ENCODE measurements at places on chromosomes 1 and 21.

DNA sequence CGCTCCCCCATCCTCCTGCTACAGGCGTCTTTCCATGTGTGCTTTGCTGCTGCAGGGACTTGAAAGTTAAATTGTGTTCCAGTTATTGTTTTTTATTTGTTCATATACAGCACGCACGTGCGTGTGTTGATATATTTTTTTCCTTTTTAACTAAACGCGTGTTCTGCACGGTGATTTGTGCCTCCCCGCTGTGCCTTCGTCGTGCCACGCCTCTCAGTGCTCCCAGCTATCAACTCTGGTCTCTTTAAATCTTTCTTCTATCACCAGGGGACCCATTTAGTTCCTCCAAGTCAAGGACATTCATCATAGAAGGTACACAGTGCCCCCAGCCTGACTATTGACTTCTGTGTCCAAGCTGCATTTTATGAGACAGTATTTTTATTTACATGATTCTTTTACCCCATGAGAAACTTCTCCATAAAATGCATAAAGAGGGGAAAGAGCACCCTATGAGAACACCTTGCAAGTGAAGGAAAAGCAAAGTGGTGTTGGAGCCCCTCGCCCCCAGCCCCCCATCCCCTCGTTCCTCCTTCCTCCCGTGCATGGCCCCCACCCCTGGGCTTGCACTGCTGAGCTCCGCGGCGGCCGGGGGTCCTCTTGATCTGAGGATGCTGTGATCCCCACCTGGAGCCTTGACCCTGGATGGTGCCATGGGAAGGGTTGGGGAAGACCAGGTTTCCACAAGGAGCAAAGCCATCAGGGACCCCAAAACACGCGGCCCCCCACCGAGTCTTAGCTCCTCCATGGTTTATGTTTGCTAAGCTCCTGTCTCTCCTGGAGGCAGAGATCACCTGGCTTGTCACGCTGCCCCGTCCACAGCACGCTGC lies 45.5 kb downstream of the KCNAB2 start:
- no peak for DNase-seq

- no peak for DNase-seq
Observed at GRCh38 chr1:19569786-19570185, 74.3 kb upstream of the NBL1 start.

DNA sequence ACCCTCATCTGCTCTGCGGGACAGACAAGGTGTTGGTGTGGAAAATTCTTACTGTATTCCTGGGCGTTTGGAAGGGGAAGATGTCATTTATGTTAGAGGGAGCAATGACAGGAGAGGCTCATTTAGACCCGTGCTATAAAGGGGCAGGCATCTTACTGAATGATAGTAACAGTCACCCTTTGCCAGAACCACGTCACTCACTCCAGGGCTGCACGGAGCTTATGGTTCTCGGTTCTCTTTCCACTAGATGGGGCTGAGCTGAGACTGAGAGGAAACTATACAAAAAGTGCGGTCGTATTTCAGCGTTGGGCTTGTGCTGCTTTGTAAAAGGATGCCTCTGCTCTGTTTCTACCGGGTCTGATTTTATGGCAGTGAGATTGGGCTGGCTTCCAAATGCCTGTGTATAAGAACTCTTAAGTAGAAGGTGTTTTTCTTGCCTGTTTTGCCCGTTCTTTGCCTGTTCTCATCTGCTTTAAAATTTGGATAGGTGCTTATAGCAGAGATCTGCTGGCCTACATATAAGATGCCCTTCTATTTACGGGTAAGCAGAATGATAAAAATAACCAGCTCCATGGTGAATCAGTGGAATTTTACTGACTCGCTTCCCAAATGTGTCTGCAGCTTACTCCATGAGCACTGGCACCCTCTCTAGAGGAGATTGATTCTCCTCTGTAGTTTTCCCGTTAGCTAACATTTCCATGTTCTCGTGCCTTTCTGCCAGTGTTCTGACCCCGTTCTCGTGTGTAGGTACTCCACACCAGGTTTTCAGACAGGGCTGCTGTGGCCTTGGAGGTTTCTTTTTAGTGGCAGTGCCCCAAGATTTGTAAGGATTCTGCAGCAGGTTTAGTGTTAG lies 55.9 kb downstream of the MRPS6 start:
- DNase-seq, result no peak

DNA sequence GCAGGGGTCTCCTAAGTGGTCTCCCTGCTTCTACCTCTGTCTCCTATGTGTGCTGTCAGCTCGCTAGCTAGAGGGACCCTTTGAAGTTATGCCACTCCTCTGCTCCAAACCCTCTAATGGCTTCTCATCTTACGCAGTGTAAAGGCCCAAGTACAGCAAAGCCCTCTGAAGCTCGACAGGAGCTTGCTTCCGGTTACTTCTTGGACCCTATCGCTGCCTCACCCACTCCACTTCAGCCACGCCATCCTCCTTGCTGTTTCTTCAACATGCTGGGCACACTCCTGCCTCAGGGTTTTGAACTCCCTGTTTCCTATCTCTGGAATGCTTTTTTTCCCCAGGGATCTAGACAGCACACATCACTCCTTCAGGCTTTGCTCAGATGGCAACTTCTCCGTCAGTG lies 102.3 kb upstream of the F3 start:
- DNase-seq, result no peak

DNA sequence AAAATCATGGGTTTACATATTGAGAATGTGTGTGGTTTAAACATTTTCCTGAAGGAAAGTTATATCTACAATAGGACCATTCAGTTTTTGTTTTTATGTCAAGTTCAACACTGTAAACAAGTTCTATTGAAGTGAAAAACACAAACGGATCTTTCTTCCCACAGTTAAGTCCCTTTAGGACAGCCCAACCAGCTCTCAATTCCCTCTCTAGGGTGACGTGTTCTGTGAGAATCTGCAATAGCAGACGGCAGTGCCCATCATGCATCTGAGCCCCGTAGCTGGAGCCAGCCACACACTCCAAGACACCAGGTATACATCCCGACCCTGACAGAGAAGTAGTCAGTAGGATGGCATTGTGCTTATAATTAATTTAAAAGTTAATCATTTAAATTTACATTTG lies 26.3 kb upstream of the IVNS1ABP start:
- no peak for DNase-seq

All from OCI-LY7 (cell line).